ENCODE measurements at places on chromosomes 13 and 19.

- no peak for DNase-seq
Observed at GRCh38 chr19:15976836-15977689, 28.3 kb downstream of the OR10H4 start.

GRCh38 chr19:13089139-13089856, 13.4 kb downstream of the LYL1 start:
- no peak for DNase-seq

- DNase-seq = no peak
Observed at GRCh38 chr13:98033277-98034247, 80.1 kb downstream of the IPO5 start.

GRCh38 chr13:111409413-111409812, 89.0 kb downstream of the TEX29 start:
- DNase-seq = no peak

DNA sequence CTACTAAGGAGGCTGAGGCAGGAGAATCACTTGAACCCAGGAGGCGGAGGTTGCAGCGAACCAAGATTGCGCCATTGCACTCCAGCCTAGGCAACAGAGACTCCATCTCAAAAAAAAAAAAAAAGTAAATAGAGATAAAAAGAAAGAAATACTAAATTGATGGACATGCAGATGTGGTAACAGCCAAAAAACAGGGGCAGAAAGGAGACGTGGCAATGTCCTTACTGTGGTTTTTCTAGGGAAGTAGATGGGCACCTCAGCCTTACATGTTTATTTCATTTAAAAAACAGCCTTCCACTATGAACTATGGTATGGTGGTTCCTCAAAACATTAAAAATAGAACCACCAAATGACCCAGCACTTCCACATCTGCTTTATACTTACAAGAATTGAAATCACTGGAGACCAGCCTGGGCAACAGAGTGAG, 6.5 kb upstream of the EIF3G start:
- DNase-seq = no peak

- DNase-seq = no peak
Observed at GRCh38 chr19:48900477-48901406, 630 bp downstream of the NUCB1 start.

DNA sequence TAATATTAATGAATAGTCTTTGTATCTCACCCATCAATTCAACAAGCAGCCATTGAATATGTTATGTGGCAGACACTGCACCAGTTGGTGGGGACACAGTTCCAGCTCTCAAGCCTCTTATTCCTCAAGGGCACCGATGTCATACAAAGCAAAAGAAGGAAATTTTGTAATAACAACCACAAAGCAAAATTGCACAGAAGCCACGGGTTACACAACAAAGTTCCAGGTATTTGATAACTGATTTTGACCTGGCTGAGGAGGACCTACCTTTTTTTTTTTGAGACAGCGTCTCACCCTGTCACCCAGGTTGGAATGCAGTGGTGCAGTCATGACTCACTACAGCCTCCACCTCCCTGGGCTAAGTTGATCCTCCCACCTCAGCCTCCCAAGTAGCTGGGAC, 266.7 kb downstream of the FOXO1 start:
- no peak for DNase-seq

GRCh38 chr19:45767881-45768654, 984 bp downstream of the SIX5 start:
- DNase-seq = no peak
